Fibroblast of skin of left quadriceps (primary cell): ENCODE measurements at places on chromosomes 5 and 9.
A peak's percentile ranks its signal among the peaks of the same experiment; 100 is the strongest.

GRCh38 chr9:136077491-136077890 is 17.6 kb downstream of the NACC2 start:
- DNase-seq: no peak

DNA sequence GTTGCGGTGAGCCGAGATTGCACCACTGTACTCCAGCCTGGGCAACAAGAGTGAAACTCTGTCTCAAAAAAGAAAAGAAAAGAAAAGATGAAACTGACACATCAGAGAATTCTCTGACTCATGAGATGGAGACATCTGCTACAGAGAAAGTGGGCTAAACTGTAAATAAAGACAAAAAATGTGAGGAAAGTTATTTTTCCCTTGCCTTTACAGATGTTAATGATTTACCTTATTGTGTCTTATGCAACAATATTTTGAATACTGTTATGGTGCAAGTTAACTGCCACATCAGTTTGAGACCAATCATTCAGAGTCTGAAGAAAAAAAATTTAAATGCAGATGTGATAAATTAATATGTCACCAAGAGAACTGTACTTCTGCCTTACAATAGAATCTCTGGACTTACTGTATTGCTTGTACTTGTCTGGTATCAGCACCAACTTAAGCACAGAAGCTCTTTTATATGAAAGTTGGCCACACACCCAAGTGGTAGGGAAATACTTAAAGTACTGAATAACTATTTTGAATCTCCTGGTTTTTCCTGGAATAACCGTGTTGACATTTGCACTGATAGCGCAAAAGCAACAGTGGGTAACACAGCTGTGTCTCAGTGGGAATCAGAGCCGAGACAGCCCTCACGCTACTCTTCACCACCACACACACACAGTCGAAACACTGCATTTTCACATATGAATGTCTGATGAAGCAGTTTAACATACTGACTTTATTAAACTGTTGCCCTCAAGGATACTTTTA is 169.9 kb downstream of the FANCC start:
- DNase-seq: peak; percentile 63

- no peak for DNase-seq
These were observed 54.9 kb downstream of the ASTN2 start for GRCh38 chr9:117359910-117360309.

DNA sequence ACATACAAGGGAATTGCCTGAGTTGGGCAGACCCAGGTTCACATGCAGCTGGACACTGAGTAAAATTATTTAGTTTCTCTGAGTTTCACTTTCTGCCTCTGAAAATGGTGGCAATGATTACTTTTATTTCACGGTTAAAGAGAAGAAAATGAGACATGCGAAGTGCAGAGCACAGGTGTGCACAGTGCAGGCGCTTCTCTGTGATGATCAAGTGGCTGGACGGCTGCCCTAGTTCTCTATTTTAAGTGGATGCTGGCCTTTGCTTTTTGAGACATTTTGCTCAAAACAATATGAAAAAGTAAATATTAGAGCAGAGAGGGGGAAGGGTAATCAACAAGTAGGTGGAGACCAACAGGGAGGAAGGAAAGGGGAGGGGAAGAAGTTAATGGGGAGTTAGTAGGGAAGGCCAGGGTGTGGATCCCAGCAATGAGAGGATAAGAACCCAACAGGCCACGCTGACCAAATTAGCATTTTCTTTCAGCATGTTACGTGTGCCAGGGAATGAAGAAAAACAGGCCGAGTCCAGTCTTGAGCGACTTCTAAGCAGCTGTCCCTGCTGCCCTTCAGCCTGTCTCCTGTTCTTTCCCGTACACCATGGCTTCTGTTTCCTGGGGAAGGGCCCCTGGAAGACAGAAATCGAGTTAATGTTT is 16.1 kb downstream of the SNX18 start:
- no peak for DNase-seq

- DNase-seq: peak; percentile 88
These were observed at the start of gene SPAG8 for GRCh38 chr9:35812025-35812602. Gene SPAG8, minus strand, starts transcription at chr9:35812262. Its CDS starts 115 bp downstream, at chr9:35812147.

DNA sequence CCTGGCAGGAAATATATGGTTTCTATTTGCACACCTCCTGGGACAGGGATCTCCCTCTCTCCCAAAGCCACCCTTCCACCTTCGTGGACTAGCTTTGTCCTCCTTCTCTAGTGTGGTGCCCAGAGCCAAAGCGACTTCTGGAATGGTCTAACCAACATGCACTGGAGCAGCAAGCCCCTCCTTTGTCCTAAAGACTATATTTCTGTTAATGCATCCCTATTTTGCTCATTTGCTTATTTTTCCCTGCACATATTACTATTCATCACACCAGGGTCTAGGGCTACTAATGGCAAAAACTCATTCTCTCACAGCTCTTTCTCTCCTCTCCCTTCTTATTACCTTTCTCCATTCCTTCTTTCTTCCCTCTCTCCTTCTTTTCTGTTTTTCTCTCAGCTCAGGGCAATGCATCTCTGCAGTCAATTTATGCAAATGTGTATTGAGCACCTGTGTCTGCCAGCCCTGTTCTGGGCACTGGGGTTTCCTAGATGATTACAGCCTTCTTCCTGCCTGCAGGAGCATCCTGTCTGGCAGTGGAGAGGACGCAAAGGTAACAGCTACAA is 2.8 kb upstream of the NEURL1B start:
- DNase-seq: no peak

- DNase-seq: no peak
These were observed 5.8 kb downstream of the GABBR2 start for GRCh38 chr9:98702835-98703380.

GRCh38 chr9:15576350-15577050 is 23.7 kb downstream of the CCDC171 start:
- no peak for DNase-seq

- no peak for DNase-seq
These were observed 2.5 kb downstream of the C1QTNF2 start for GRCh38 chr5:160367885-160368284.
